ENCODE measurements at places on chromosomes 11 and 22.

GRCh38 chr22:42642806-42643633 is 2.6 kb upstream of the ATP5MGL start:
- DNase-seq = no peak

DNA sequence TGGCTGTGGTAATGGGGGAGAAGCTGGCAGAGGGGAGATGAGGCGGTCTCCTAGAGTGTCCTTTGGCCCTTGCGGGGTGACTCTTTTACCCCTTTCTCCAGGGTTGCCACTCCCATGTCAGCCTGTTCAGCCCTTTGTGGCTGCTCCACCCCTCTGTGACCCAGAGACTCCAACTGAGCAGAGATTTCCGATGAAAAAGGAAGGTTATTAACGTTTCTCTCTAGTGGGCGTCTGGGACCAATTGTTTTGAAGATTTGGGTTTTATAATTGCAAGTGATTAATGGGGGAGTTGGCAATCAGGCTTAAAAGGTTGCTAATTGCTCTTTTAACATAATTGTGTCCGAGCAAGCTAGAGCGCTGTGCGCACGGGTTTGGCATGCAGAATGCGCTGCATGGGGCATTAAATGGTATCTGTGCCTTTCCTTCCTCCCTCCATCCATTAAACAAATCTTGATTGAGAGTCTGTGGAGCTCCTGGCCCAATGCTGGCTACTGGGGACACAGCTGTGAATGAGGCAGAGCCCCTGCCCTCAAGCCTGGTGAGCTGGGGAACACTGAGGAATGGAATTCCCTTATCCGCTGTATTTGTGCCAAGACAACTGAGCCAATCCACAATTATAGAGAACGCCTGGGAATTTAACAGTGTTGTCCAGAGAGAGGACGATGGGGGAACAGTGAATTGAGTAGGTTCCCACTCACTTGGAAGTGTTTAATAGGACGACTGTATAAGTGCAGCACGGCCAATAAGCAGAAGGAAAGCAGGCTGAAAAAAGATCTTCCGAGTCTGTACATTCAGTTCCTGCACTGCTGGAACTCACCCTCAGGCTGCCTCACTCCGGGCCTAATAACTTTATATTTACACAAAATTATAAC is 295.9 kb downstream of the MIAT start:
- peak; percentile 21 for DNase-seq

GRCh38 chr11:94851864-94852636 is 83.9 kb downstream of the AMOTL1 start:
- no peak for DNase-seq

DNA sequence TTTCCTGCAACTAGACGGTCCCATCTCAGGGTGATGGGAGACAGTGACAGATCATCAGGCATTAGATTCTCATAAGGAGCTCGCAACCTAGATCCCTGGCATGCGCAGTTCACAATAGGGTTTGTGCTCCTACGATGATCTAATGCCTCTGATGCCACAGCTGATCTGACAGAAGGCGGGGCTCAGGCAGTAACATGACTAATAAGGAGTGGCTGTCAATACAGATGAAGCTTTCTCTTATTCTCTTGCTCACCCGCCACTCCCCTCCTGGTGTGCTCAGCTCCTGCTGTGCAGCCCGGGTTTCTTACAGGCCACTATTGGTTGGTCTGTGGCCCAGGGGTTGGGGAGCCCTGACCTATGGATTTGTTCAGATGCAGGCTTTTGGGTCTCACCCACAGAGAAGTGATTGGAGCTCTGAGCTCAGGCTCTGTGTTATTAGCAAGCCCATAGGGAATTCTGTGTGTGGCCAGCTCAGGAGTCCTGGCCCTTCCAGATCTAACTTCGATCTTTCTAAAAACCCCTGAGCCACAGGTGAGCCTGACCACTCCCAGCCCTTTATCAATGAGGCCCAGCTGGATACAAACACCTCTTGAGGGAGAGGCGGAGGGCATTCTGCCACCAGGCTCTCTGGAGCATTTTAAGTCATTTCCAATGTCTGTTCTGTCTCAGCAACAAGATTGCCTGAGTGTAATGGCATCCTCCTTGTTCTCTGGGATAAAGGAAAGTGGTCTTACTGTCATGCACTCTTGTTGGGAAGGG is 351.8 kb downstream of the BUD13 start:
- peak; percentile 42 for DNase-seq

GRCh38 chr11:118200497-118200896 is 24.1 kb upstream of the SCN2B start:
- DNase-seq = no peak

DNA sequence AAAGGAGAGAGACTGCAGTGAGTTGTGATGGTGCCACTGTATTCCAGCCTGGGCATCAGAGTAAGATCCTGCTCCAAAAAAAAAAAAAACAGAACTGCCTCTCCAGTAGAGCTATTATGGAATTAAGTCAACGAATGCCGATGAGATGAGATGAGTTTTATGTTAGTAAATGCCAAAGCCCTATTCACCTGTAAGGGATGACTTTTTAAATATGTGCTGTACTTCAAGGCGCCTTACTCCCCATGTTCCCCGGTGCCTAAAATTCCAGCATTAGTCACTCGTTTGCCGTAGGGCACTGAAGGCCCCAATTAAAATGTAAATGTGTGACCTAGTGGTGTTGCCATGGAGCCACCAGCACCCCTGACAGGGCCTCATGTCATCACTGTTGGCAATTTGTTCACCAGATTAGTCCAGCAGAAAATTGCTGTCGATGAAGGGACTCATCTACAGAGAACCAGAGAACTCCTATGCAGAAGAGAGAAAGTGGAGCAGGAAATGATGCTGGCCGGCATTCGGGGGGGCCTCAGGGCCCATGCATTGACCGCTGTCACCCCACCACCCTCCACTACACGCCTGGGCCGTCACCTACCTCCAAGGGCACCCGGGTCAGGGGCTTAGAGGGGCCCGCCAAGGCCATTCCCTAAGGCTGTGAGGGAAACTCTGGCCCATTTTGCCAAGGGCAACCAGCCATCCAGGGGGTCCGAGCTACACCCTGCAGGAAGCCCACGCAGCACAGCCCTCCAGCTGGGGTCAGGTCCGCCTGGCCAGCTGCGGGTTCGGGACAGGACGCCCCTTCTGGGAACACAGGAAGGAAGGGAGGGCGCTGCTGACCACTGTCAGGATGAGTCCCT is 17.8 kb downstream of the LIF start:
- DNase-seq = no peak

DNA sequence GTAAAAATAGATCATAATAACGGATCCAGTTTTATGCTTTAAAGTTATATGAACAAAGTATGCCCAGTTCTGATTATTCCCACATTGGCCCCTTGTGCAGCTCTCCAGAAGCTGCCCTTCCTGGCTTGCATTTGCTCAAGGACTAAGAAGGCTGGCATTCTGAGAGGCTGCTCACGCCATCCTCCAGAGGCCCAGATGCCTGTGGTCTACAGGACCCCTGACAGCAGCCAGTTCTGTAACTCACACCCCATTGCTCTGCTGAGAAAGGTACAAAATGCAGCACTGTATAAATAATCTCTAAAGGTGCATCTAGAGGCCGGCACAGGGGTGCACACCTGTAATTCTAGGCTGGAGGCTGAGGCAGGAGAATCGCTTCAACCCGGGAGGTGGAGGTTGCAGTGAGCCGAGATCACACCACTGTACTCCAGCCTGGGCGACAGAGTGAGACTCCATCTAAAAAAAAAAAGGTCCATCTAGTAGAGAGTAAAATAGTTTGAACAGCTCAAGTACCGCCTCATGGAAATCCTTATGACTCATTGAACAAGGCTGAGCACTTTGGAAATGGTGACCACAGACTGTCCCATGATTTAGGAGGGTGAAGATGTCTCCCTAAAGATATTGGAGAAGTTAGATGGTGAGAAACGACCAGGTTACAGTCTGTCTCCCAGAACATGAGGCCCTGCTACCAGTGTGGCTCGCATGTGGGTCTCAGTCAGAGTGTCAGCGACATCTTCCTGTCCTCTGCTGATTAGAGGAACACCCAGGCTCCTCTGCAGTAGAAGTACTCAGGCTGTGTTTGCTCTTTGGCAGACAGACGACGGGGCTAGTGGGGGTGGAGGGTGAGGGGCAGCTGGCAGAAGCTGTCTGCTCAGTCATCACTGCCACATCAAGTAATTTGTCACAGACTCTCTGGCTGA is 56.3 kb downstream of the KREMEN1 start:
- peak; percentile 65 for DNase-seq

GRCh38 chr11:90332415-90332814 is 109.6 kb upstream of the CHORDC1 start:
- DNase-seq = no peak

DNA sequence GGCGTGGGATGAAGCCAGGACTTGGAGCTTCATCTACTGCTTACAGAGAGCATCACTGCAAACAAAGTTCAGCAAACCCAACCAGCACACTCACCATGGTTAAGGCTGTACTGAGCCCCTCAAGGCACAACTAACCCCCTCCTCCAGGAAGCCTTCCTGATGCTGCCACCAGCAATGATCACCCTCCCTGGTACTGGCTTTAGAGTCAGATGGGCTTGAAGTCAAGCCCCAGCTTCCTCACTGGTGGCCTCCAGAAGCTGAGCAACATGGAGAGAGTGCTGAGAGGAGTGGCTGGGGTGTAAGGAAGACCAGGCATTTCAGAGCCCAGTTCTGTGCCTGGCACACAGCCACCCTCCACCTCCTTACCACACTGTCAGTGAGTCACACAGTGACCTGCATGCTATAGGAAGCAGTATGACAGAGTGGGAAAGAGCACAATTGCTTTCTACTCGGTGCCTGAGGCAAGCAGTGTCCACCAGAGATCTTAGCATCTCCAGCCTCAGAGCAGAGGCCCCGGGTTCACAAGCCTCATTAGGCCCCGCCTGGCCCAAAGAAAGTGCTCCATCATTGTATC is 24.7 kb upstream of the BAIAP2L2 start:
- no peak for DNase-seq

GRCh38 chr11:83655976-83656375 is 369.8 kb upstream of the CCDC90B start:
- DNase-seq = no peak

GRCh38 chr11:115618428-115618827 is 114.2 kb upstream of the CADM1 start:
- DNase-seq = no peak

DNA sequence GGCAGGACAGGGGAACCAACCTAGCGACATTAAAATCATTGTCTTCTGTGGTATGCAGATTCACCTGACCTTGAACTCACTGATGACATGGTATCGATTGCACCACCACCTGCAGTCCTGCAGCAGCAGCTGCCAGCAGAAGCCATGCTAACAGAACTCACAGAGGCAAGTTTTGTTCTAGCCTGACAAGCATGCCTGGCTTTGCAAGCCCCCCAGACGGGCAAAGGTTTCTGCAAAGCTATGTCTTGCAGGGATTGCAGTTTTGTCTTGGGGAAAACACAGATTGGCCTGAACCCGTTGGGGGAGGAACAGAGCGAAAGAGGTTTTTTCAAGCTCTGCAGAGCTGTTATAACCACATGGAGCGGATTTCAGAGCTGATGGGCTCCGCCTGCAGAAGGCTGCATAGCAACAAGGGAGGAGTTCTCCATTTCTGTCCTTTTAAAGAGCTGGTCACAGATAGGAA is 221.0 kb downstream of the HIPK3 start:
- no peak for DNase-seq

GRCh38 chr11:44615913-44616791 is 50.7 kb downstream of the CD82 start:
- DNase-seq = no peak

DNA sequence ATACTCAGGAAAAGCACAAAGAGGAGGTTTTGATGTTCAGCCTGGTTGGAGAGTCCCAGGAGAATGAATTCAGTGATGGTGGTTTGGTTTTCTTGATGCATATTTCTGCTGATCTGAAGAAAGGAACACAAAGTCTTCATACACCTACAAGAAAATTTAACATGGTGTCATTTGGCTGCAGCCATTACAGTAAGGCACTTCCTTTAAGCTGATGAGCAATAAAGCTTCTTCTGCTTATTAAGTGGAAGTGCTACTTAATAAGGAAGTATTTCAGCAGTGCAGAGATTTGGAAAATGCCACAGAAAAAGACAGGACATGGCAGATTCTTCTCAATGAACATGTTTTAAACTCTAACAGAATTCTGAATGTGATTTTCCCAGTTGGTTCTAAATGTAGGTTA is at the start of gene OR1S2:
TSS of gene OR1S2 (minus strand) at position 101 of the 400 bp plus-strand sequence. CDS start at position 101, 0 bp downstream.
- no peak for DNase-seq

DNA sequence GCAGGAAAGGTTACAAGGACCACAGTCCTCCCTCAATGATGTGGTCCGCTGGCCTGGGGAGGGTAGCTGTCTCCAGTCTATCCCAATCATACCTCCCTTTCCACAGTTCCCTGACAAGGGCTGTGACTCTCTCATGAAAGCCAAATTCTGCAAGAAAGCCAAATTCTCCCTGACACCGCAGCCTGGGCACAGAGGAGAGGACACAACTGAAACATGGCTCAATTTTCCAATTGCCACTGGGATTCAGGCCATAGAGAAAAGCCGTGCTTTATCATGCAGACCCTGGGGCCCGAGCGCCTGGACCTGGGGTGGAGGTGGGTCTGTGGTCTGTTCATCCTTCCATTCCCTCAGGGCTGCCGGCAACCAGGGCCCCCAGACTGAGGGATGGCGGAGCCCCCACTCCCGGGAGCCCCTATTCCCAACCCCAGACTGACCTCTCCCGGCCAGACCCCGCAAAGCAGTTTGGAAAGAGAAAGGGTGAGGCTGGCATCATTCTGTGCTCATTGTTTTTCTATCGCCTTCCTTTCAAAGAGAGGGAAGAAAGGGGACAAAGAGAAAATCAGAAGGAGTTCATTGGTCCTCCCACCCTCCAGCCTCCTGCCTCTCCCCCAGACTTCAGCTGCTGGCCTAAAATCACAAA is 239.5 kb downstream of the BUD13 start:
- DNase-seq = no peak

GRCh38 chr11:134560066-134560465 is 148.0 kb upstream of the B3GAT1 start:
- DNase-seq = no peak

DNA sequence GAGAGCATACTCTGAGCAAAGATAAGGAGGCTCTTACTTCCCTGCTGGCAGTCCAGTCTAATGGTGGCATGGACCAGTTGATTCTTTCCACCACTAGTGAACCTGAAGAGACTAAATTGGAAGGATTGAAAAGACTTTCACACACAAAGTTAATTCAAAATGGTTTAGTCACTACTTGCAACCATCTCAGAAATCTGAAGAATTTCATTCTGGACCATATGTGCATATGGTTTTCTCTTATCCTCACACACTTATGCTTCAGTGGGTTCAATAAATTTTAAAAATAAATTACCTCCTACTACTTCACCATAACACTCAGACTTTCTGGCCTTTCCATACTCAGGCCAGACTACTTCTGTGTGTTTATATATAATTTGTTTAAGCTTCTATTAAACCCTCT is 44.7 kb downstream of the CADM1 start:
- DNase-seq = no peak

- DNase-seq = no peak
Measured at GRCh38 chr11:6670202-6670830, 12.8 kb downstream of the MRPL17 start.

DNA sequence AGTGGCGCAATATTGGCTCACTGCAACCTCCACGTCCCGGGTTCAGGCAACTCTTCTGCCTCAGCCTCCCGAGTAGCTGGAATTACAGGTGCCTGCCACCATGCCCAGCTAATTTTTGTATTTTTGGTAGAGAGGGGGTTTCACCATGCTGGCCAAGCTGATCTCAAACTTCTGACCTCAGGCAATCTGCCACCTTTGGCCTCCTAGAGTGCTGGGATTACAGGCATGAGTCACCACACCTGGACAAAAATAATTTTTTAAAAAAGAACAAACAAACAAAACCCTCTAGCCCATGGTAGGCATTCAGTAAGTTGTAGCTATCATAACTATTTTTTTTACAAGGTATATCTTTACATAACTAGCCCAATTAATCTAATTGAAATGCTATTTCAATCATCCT is 73.9 kb upstream of the CAPRIN1 start:
- DNase-seq = no peak

Measured in COR-L47 (cell line).